ENCODE measurements at places on chromosomes 6 and 20. TPM values are rescaled to one million over a fixed set of nuclear protein-coding genes. Genes with fewer than 3 reads are reported as not detected.

- DNase-seq: no peak
These were observed 99.9 kb downstream of the L3MBTL3 start for GRCh38 chr6:130118236-130118635.

- no peak for DNase-seq
These were observed 10.5 kb downstream of the NKX2-2 start for GRCh38 chr20:21503345-21503744.

DNA sequence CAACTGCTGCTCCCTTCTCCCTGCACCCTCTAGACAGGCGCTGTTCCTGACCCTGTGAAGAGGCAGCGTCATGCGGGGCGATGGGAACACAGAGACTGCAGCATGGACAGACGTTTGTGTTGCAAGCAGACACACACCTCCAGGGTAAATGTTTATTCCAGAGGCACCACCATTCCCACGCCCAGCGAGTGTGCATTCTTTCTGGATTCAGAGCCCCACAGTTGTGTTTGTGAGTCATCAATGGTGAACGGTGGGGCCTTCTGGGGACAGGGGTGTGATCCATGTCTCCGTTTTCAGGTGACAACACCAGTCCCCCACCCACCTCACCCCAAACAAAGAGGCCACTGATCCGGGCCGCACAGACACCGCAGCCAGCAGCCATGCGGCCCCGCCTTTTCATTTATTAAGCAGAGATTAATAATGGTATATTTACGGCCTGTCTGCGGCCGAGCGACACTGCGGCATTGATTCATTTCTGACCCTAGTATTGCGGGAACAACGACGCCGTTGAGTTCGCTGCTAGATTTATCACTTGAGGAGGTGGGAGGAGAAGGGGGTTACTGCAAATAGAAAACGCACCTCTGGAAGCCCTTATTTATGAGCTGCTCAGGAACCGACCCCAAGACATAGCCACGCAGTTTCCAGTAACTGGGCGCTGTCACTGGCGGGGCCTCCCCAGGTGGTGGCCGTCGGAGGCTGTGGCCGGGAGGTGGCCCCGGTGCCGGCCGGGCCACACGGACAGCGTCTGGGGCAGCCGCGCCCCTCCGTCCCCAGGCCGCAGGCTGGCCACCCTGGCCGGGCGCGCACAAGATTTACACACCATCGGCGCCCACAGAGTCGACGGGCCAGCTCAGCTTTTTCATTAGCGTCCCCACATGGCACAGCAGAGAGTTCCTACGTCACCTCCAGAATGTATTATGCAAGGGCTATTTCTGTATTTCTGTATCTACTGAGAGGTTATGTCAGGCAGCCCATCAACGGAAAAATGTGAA is 367.6 kb downstream of the THBS2 start:
- no peak for DNase-seq

GRCh38 chr20:50027611-50028105 is 44.9 kb downstream of the SNAI1 start:
- peak; percentile 87 for DNase-seq

DNA sequence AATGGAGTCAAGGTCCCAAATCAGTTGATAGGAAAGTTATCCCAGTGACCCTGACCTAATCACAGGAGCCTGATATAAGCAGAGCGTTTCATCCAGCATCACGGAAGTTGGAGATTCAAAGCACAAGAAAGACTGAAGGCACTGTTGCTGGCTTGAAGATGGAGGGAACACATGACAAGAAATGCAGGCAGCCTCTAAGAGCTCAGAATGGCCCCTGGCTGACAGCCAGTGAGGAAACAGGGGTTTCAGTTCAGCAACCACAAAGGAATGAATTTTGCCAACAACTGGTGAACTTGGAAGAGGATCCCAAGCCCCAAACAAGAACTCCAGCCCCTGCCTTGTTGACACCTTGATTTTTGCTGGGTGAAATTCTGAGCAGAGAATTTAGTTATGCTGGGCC is 778.5 kb downstream of the MAFB start:
- DNase-seq: peak; percentile 50

GRCh38 chr20:63628246-63628975 is 1.5 kb upstream of the GMEB2 start:
- peak; percentile 70 for DNase-seq

DNA sequence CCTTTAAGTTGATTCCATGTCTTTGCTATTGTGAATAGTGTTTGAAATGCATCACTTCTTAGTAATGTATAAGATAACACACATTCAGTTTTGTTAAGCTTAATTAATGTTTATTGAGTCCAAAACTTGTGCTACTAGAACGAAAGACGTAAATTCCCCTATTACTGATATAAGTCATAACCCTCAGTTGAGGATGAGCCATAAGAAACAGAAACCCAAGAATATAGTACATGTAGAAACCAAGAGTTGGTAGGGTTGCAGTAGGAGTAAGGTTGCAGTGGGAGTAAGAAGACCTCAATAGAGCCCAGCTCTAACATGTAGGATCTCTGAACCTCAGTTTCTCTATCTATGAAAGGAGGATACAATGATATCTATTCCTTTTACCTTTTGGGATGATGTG is 19.3 kb downstream of the CITED2 start:
- DNase-seq: no peak

GRCh38 chr20:16864069-16864468 is 115.9 kb downstream of the OTOR start:
- DNase-seq: no peak

DNA sequence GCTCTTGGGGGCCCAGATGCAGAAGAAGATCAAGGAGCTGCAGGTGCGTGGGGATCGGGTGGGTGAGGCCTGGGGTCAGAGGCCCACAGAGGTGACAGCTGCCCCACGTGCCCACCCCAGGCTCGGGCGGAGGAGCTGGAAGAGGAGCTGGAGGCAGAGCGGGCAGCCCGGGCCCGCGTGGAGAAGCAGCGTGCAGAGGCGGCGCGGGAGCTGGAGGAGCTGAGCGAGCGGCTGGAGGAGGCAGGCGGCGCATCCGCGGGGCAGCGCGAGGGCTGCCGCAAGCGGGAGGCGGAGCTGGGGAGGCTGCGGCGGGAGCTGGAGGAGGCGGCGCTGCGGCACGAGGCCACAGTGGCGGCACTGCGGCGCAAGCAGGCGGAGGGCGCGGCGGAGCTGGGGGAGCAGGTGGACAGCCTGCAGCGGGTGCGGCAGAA is 41.5 kb downstream of the MYH7B start:
- DNase-seq: peak; percentile 56

- no peak for DNase-seq
These were observed 53.0 kb downstream of the TNFAIP3 start for GRCh38 chr6:137919837-137920730.

DNA sequence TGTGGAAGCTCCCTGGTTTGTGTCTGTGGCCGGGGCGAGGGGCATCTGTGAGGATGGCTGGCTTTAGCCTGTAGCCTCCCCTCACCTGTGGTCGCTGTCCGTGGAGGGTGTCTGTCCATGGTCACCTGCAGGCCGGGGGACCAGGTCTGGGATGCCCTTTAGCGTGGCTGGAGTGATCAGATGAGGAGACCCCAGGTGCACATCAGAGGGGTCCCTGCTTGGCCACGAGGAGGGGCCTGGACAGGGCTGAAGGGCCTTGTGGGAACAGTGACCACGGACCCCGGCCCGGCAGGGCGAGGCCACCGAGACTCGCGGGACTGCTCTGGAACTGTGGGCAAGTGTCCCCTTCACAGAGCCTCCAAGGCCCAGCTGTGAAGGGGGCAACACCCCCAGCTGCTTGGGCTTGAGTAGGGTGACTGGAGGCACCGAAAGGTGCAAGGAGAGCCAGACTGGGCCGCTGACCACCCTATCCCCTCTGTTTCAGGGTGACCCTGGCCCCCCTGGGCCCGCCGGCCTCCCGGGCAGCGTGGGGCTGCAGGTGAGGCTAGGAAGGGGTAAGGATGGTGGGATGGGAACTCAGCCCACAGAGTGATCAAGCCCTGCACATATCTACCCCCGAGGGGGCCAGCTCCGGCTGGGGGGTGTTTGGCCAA is 8.6 kb downstream of the COL9A3 start:
- no peak for DNase-seq

- no peak for DNase-seq
These were observed 19.0 kb downstream of the SMAP1 start for GRCh38 chr6:70686548-70687133.

GRCh38 chr6:27296106-27296783 is 15.8 kb downstream of the POM121L2 start:
- DNase-seq: no peak

DNA sequence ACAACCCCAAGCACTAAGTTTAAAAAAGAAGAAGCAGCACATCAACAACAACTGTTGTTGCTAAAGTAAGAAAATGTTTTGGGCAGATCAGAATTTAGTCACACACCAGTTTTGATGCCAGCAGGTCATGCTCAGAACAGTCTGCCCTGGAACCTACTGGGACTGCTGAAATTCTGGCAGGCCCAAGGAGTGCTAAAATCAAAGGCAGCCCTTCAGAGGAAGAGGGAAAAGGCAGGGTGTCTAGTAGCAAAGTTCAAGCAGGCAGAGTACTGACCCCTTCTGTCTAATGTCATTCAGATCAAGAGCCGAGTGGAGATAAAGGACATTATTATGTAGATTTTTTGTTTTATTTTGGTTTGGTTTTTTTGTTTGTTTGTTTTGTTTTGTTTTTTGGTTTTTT is 96.6 kb upstream of the LOC128125822 start:
- DNase-seq: no peak

- no peak for DNase-seq
These were observed 163.6 kb downstream of the SLC16A10 start for GRCh38 chr6:111250791-111251354.

GRCh38 chr6:158256746-158257424 is 55.4 kb upstream of the TULP4 start:
- no peak for DNase-seq

DNA sequence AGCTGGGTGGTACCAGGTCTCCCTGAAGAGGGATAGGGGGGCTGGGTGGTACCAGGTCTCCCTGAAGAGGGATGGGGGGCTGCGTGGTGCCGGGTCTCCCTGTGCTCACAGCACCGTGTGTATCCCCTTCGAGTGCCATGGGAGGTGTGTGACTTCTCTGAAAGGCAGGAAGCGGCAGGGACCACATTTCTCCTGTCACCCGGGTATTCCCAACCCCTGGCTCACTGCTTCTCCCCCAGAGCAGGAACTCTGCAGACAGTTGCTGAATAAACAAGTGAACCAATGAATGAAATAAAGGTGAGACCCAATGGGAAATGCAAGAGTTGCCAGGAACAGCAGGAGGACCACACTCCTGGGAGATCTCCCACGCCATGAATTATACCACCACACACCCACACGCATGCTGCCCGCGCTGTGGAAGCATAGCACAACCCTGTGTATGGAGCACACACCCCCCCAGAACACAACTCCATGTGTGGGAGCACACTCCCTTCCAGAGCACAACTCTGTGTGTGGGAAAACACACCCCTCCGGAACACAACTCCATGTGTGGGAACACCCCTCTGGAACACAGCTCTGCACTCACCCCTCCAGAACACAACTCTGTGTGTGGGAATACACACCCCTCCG is 50.7 kb downstream of the RNASET2 start:
- no peak for DNase-seq

DNA sequence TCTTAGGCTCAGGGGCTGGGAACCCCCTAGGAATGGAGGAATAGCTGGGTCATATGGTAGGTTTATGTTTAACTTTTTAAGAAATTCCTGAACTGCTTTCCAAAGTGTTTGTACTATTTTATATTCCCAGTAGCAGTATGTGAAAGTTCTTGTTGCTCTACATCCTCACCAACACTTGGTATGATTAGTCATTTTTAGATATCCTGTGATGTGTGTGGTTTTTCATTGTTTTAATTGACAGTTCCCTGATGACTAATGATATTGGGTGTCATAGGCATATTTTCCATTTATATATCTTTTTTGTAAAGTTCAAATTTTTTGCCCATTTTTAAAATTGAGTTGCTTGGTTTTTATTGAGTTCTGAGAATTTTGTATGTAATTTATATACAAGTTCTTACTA is 72.3 kb downstream of the SLC16A10 start:
- DNase-seq: no peak

- DNase-seq: no peak
These were observed 75.7 kb downstream of the SIM1 start for GRCh38 chr6:100388868-100389519.

The ITPR3 gene
- 6.0 TPM for total RNA-seq

The TBXT gene
- not detected for total RNA-seq

The BACH2 gene
- total RNA-seq: 1.9 TPM

The GUCA1A gene
- not detected for total RNA-seq

The MAP1LC3A gene
- total RNA-seq: 107 TPM

The ELOVL4 gene
- total RNA-seq: 0.13 TPM

The SLPI gene
- 1.2 TPM for total RNA-seq

The ERVFRD-1 gene
- total RNA-seq: 0.05 TPM

The TCF21 gene
- total RNA-seq: 4.1 TPM

The LSM14B gene
- total RNA-seq: 51.7 TPM

The PHACTR3 gene
- 10.0 TPM for total RNA-seq

The LHFPL5 gene
- total RNA-seq: not detected

The RAB44 gene
- total RNA-seq: not detected

The PRDM1 gene
- total RNA-seq: 1.1 TPM

The PTCRA gene
- not detected for total RNA-seq

The CRISP3 gene
- total RNA-seq: not detected

The NOTCH4 gene
- 22.4 TPM for total RNA-seq
